ENCODE measurements at places on chromosomes 2 and 18.

GRCh38 chr18:62069556-62069955 lies 117.3 kb downstream of the PIGN start:
- no peak for DNase-seq

DNA sequence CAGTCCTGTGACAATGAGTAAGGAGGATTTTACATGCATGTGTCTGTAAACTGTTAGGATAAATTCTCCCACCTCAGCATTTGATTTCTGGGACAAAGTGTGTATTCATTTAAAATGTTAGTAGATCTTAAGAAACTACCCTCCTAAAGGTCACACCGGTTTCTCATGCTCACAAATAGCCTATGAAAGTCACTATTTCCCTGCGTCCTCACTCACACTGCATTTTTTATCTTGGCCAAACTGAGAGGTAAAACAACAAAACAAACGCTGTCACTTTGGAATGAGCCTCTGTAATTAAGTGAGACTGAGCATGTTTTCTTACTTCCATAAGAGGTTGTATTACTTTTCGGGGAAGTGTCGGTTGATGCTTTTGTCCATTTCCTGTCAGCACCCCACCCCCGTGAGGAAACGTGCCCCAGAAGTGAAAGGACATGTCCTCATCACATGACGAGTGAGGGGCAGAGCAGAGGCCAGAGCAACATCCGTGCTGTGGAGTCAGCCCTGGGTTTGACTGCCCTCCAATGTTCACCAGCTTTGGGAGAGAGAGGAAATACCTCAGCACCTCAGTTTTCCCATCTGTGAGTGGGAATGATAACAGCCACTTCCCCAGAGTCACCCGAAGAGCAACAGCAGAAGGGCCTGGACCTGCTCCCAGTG lies 3.1 kb downstream of the GYPC start:
- no peak for DNase-seq

DNA sequence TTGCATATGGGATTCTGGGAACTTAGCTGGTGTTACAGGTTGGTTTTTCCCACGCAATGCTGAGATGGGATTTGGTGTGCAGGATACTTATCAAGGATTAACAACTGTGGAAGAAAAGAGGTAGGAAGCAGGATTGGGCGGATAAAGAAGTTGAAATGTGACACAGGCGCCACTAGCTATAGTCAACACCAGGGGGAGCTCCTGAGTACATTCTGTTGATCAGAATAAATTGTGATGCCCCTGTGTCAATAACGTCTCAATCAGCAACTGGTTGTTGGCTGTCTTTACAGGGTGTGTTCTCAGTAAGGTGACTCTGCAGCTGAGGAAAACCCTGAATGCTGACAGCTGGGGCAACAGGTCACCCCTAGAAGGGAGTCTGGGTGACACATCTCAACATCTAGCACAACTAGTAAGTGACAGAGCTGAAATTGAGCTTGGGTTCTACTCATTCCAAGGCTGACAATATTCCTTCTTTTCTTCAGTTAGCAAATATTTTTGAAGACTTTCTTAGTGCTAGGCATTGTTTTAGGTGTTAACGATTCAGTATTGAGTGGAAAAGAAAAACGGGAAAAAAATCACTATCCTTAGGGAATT lies 143.0 kb downstream of the ARL6IP6 start:
- no peak for DNase-seq

- DNase-seq, result no peak
These were observed 160.3 kb upstream of the VRK2 start for GRCh38 chr2:57886161-57886786.

DNA sequence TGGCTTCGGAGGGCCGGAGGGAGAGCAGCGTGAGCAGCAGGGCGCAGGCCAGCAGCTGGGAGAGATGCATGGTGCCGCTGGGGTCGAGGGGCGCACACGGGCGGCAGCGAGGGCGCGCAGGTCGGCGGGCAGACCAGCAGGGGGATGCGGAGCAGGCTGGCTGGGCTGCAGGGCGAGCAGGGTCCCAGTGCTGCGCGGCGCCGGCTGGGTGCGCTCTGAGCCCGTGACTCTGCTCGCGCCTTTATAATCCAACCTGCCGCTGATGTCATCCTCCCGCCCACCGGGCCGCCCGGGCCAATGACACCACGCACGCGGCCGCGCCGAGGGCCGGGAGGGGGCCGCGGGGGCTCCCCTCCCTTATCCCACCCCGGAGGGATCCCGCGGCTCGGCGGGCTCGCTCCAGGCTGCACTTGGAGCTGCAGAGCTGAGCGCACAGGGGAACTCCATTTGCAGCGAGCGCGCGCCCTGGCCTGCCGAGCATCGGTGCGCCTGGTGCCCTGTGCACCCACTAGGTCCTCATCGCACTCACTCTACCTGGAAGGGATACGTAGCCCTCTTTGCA lies at the start of gene NPPC:
TSS of gene NPPC (minus strand) at position 217 of the 562 bp plus-strand sequence. CDS start at position 70, 147 bp downstream.
- DNase-seq, result no peak

DNA sequence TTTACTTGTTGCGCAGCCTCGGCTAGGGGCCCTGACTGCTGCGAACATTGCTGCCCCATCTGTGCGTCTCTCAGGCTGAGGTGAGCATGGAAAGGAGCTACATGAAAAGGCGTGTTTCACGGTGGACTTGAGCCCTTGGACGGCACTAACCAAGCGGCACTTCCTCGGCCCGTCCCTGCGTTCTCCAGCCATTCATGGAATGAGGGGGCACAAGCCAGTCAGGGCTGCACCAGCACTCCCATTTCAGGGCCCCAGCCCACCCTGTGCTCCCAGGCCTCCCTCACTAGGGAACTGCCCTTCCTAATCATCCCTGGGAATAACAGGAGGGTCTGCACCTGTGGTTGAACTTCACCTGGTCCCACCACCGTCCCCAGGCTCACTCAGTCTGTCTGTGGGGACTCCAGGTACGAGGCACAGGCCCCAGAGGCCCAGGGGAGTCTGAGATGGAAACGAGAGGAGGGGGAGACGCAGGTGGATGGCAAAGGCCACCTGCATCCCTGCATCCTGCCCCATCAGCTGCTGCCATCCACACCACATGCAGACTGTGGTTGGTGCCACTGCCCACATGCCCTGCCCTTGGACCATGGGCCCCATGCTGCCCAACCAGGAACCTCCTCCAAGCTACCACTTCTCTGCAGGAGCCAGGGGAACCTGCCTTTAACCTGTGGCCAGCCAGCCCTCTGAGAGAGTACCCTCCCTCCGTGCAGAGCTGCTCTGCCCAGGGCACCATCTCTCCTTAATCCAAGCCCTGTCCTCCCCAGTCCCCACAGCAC lies 99.7 kb downstream of the EIPR1 start:
- DNase-seq, result no peak

GRCh38 chr18:48927286-48928080 lies 23.3 kb downstream of the SMAD7 start:
- DNase-seq, result no peak

DNA sequence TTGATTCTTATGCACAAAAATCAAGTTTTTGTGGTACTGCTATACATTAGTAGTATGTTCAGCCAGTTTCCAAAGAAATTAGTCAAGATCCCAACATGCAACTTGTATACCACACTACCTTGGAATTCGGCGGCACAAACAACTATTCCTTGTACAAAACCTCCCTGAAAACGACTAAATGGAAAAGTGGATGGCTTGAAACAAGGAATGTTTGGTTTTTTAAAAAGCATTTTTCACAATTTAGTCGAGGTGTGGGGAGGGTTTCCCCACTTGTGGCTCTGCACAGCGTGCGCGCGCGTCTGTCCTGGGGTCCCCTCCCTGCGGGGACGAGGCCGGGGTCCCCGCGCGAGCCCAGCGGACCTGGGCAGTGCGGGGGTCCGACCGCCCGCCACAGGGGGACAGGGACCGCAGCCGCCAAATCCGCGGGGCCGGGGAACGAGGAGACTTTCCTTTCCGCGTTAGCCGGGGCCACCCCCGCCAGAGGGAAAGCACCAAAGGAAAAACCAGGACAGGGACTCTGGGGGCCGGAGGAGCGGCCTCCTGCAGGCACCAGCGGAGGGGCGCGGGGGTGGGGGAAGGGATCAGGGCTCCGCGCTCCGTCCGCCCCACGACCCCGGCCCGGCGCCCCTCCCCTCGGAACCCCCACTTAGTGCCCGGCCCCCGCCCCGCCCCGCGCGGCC lies 534 bp upstream of the SOCS6 start:
- no peak for DNase-seq

- no peak for DNase-seq
These were observed 82.9 kb downstream of the ADCYAP1 start for GRCh38 chr18:987325-988186.

DNA sequence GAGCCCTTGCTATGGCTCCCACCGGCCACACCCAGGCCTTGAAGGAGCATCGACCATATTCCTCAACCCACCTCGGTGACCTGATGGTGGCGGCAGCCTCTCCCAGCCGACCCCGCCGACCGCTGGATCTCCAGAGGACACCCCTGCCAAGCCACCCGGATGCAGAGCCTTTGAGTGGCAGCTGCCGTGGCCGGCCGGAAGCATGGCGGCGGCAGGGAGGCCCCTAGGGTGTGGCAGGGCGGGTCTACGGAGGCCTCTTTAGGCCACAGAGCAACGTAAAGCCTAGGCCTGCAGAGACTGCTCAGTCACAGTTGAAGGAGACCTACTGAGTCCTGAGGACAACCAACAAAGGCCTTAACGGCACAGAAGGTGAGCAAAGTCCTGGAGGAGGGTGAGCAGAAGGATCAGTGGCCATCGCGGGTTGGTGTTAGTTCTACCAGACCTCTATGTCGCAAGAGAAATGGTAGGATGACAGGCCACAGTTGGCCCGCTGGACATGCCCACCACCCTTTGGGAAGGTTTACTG lies 50.4 kb upstream of the TMEM247 start:
- no peak for DNase-seq

- DNase-seq, result peak; percentile 35
These were observed 55.5 kb downstream of the PIGN start for GRCh38 chr18:62131301-62131909.

DNA sequence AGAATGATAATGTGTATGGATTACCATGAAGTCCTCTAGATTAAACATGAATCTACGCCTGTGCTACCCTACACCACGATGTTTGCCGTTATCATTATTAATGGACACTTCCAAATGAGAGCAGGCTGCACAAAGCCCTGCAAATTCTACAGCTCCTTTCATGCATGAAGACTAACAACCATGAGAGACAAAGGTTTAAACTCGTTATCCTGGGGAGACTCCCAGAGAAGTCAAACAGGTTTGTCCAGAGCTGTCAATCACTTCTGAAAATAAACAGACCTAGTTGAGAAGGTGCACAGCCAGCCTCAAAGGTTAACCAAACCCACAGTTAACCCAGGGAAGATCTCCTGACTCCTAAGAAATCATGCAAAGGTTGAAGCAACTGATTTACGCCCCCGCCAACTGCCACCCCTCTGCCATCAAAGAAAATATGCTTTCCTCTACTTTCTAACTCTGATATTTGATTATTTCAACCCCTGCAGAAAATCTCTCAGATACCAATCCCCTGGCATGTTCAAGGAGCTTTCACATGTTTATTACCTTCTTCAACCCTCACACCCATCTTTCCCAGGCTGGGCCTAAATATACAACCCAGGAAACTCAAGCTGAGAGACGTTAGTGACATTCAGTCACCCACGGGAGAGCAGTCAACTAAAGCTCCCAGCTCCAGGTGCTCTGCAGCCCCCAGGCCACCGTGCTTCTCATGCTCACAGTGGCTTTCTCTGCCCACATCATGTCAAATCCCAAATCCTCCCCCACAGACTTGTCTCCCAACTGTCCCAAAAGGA lies 35.9 kb downstream of the MYO5B start:
- no peak for DNase-seq

DNA sequence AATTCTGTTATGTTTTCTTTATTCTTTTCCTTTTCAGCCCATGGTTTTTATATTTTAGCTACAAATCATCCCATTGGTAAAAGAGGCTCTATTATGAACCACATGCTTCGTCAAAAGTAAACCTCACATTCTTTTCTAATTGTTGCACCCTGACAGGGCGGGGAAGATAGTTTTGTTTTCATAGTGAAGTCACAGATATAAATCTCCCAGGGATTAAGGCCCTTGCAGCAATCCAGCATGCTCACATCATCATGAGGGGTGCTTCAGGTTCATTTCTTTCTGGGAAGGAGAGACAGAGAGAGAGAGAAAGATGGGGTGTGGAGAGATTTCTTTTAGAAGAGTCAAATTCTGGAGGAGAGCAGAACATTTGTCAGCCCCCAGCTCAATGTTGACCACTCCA lies 124.5 kb upstream of the CDC42EP3 start:
- no peak for DNase-seq

GRCh38 chr2:231361701-231362554 lies 33.6 kb upstream of the B3GNT7 start:
- no peak for DNase-seq

GRCh38 chr18:23189768-23190661 lies 54.7 kb downstream of the CABLES1 start:
- DNase-seq, result no peak

DNA sequence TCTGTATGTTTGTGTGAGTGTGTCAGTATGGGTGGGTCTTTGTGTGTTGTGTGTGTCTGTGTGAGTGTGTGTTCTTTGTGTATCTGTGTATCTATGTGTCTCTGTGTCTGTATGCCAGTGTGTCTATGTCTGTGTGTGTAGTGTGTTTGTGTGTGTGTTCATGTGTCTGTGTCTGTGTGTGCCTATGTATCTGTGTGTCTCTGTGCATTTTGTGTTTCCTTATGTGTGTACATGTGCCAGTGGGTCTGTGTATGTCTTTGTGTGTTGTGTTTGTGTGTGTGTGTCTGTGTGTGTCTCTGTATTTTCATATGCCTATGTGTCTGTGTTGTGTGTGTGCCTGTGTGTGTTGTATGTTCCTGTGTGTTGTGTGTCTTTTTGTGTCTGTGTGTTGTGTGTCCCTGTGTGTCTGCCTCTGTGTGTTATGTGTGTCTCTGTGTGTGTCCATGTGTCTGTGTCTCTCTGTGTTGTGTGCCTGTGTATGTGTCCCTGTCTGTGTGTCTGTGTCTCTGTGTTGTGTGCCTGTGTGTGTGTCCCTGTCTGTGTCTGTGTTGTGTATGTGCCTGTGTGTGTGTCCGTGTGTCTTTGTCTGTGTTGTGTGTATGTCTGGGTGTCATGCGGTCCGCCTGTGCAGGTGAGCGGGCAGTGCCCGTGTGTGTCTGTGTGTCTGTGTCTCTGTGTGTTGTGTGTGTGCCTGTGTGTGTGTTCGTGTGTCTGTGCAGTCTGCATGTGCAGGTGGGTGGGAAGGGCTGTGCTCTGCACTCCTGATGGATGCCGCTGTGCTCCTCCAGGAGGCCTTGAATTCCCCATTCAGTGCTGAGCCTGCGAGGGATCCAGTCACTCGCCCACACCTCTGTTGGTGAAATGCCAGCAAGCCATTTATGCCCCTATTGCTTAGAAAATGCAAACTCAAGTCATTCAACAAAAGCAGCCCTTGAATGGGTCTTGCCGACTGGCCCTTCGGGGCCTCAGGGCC lies 37.4 kb downstream of the KLHL29 start:
- DNase-seq, result no peak

GRCh38 chr2:132797556-132797955 lies 127.6 kb upstream of the LYPD1 start:
- no peak for DNase-seq

Data from smooth muscle cell of the brain vasculature (primary cell).